Stimulated activated naive B cell treated with anti-CD40 and anti-IgM and Interleukin-4, amounts not matched to agents 10 μg/mL and 1 μg/mL and 100 μg/mL, for 72 hours (primary cell): ENCODE measurements at places on chromosomes 4 and X.

GRCh38 chr4:111678479-111678878 is 466.8 kb upstream of the FAM241A start:
- DNase-seq = no peak

- no peak for DNase-seq
Observed at GRCh38 chrX:131951166-131951565, 71.9 kb upstream of the STK26 start.

DNA sequence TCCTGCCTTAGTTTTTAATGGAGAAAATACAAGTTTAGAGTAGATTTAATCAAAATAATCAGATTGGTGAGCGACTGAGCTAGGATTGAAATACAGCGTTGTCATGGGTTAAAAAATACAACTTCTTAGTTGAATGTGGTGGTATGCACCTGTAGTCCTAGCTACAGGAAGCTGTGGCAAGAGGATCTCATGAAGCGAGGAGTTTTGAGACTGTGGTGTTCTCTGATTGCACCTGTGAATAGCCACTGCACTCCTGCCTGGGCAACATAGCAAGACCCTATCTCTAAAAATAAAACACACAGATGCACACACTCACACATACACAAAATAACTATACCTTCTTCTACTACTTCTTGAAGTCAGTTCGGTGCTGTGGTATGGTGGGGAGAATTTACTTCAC is 19.8 kb upstream of the GBA3 start:
- no peak for DNase-seq

- no peak for DNase-seq
Observed at GRCh38 chrX:22159071-22159470, 113.6 kb upstream of the CBLL2 start.

DNA sequence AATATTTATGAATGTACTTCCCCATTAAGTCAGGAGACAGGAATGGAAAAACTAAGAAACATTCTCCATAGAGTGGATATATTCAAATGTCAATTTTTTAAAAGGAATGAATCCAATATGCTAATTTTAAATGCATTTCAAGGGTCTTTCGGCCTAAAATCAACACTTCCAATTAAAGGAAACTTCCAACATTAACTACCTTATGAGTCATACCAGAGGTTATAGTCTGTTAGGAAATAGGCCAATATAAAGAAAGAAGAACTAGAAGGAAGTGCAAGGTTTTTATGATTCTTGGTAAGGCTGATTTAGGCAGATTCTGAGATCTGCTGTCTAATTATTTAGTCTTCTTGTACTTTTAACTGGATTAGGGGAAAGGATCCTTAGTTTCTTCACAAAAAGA is 260.1 kb upstream of the EDNRA start:
- no peak for DNase-seq

- DNase-seq = no peak
Observed at GRCh38 chrX:24465532-24465865, 413 bp downstream of the PDK3 start.

GRCh38 chrX:120768681-120769080 is 107.0 kb downstream of the CT47B1 start:
- no peak for DNase-seq

- no peak for DNase-seq
Observed at GRCh38 chrX:71292669-71293365, 8.7 kb upstream of the ITGB1BP2 start.

- no peak for DNase-seq
Observed at GRCh38 chr4:79948261-79948660, 124.8 kb downstream of the ANTXR2 start.

GRCh38 chr4:20106921-20107320 is 144.8 kb upstream of the SLIT2 start:
- DNase-seq = no peak

- DNase-seq = no peak
Observed at GRCh38 chr4:34732176-34732950, 1512.0 kb downstream of the ARAP2 start.

DNA sequence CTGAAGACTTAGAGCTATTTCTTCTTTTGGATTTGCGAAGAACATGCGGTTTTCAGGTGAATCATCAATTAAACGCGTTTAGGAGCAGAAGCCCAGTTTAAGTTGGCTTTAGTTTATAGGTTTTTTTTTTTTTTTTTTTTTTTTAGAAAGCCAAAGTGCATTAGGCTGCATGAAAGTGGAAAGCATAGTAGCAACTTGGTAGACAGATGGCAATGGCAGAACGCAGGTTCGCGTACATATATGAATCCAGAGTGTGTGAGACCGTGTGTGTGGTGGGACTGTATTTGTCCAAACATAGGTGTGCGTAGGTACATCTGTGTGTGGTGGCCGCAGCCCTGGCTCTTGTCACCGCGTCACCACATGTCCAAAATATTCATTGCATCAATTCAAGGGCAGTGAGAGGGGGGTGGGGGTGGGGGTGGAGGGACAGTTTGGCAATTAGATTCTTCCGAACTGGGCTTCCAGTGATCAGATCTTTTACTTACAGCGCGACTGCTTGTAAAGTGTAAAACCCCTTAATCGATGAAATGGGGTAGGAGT is 901 bp downstream of the JADE1 start:
- DNase-seq = peak; percentile 30

- no peak for DNase-seq
Observed at GRCh38 chr4:152747444-152747843, 32.1 kb downstream of the TIGD4 start.

GRCh38 chr4:83216959-83217683 is 67.5 kb downstream of the COQ2 start:
- DNase-seq = no peak

DNA sequence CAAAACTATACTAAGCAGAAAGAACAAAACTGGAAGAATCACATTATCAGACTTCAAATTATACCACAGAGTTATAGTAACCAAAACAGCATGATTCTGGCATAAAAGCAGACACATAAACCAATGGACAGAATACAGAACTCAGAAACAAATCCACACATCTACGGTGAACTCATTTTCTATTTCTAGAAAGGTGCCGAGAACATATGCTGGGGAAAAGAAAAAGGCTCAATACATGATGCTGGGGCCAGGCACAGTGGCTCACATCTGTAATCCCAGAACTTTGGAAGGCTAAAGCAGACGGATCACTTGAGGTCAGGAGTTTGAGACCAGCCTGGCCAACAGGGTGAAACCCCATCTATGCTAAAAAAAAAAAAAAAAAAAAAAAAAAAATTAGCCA is 52.7 kb downstream of the ATRX start:
- DNase-seq = no peak

DNA sequence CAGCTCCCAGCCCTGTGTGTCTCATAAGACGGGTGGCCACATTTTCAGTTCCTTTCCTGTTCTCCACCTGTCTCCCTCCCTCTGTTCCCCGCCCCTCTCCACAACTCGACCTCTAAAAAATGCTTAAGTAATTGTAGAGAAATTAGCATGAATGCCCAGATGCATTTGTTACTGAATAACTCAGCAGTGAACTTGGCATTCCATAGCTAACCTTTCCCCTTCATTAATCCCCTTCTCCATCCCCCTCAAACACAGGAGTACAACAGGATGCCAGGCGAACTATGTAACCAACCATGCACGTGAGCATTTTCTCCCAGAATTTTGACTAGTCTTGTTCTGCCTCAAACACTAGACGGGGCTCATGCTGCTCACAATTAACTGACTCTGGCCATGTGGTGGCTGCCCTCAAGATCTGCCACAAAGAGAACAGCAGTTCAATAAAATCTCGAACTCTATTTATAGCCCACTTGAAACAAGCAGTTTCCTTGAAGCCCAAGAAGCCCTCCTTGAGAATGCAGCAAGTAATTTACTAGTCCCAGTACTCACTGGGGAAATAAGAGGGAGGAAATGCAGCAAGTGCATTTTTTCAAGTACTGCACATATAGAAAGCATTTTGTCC is 351.2 kb downstream of the ARHGAP24 start:
- no peak for DNase-seq

DNA sequence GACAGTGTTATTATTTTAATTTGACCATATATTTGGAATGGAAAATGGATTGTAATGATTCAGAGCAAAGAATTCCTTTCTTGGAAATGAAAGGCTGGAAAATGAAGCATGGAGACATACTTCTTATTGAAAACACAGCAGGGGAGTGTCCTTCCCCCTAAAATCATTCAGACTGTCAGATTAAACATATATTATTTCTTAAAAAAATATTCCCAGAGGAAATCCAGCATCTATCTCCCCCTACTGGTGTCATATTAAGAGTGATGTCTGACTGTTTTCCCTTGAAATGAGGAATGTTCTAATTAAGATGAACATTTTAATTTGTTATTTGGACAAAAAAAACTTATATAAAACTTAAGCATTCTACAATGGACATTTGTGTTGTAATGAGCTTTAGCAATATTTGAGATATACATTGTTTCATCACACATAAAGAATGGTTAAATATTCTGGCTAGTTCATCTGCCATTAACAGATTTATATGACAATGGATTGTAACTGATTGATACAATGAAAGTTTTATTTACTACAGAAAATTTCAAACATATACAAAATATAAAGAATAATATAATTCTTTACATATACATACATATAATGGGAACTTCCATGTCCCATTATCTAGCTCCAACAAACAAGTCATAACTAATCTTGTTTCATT is 264.6 kb downstream of the SPRY1 start:
- DNase-seq = no peak

DNA sequence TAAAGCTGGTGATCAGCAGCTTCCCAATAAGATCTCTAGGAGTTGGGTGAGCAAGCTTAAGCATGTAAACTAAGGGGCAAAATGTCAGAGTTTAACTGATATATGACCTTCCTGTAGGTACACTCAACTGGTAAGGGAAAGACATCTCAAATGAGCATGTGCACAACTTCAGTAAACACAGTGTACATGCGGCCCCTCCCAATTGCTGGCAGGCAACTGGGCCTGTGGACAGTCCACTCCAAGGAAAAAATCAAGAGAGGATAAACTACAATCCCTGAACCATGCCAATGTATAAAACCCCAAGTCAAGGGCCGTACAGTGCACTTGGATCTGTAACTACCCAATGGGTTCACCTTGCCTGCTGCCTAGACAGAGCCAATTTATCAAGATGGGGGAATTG is 4.9 kb upstream of the NAA11 start:
- DNase-seq = no peak

- no peak for DNase-seq
Observed at GRCh38 chrX:98956014-98956413, 1454.1 kb downstream of the PCDH19 start.

DNA sequence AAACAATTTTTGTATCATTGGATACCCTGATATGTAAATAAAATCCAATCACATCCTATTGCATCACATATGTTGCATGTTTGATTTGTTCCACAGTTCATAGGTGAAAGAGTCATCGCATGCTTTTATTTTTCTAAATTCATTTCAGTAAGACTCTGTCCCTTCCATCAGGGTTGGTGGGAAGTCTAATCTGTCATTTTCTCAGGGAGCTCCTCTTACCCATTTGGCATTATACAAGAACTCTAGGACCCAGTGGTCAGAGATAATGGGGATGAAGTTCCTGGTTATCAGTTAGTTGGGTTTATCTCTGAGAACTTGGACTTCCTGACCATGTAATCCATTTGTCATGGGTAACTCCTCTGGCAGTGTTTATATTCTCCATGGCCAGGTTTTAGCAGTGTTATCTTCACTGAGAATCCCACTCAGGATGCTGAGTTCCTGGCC is 227.1 kb upstream of the JADE1 start:
- DNase-seq = no peak

- DNase-seq = no peak
Observed at GRCh38 chrX:16966752-16967448, 20.4 kb downstream of the REPS2 start.

GRCh38 chr4:93633721-93634120 is 194.8 kb upstream of the ATOH1 start:
- no peak for DNase-seq

GRCh38 chr4:56783986-56784385 is 37.5 kb downstream of the SPINK2 start:
- DNase-seq = no peak

DNA sequence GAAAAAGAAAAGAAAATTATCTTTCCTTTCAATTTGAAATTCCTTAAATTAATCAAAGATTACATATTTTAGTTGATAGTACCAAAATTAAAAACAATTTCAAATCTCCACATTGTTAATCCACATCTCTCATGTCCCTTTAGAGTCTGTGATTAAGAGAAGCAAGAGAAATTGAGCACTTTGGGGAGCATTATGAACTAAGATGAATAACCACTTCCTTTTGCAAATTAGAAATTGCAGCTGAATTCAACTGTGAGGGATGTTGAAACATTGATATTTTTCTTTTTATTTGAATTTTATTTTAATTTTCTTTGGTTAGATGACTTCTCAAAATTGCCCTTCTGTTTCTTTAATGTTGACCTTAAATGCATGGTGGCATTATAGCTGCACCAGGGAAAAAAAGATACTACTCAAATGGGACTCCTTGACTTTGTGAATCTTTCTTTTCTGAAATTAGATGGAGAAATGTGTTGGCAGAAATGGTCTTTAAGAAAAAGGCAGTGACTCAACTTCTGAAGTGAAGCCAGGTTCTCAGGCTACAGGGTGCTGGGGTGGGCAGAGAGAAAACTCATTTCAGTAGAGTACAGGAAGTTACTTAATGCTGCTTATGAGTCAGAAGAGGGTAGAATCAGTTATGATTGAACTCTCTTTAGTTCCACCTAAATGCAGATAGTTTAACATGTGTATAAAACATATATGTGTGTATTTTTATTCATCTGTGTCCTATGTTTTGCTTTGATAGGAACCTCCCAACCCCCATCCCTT is 92.0 kb upstream of the TNIP3 start:
- peak; percentile 13 for DNase-seq

- no peak for DNase-seq
Observed at GRCh38 chr4:25795091-25795490, 67.7 kb downstream of the SEL1L3 start.

DNA sequence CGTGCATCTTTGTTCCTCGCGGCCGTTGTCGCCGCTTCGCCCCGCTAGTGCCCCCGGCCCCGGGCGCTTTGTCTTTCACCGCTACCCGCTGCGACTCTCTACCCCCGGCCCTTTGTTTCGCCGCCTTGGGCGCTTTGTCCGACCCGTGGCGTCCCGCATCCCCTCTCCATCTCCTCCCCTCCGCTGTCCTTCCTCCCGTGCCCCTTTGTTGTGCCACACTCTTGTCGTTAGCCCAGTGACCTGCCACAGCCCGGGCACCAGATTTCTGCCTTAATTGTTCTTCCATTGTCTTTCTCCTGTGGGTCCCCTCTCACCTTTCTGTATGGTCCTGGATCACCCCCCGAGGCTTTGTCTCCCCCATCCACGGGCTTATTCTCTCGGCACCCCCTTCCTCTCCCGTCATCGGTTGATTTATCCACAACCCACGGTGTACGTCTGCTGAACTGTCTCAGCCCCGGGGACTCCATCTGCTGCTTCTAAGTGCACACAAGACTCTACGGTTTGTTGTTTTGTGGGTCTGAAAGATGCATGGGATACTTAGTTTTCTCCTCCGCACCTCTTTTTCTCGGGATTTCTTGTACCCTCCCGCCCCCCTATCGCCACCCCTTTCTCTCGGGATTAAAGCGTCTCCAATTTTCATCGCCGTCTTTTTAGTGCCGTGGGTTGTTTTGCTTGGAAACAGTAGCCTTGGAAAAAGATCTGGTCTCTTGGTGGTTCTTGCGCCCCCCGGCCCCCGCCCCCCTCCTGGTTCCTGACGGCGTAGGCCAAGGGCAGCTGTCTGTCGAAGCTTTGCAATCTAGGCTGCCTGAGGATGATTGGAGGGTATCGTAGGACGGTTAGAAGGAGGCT is 783 bp downstream of the RBPJ start:
- no peak for DNase-seq

- no peak for DNase-seq
Observed at GRCh38 chrX:25166546-25166945, 150.8 kb upstream of the ARX start.
